Activated CD8-positive, alpha-beta memory T cell treated with anti-CD3 and anti-CD28 coated beads for 36 hours (primary cell): ENCODE measurements at places on chromosomes 4 and X. TPM values are rescaled to one million over a fixed set of nuclear protein-coding genes. Genes with fewer than 3 reads are reported as not detected.

AFP gene
- total RNA-seq: not detected

HSFX2 gene
- total RNA-seq: not detected

NAP1L3 gene
- 1.6 TPM for total RNA-seq

STATH gene
- total RNA-seq: not detected

XK gene
- 0.17 TPM for total RNA-seq

IGSF1 gene
- total RNA-seq: not detected

CORIN gene
- 0.10 TPM for total RNA-seq

TRIM2 gene
- total RNA-seq: 0.11 TPM

IGFBP7 gene
- not detected for total RNA-seq

NUDT10 gene
- total RNA-seq: 1.2 TPM

MAGEA2 gene
- not detected for total RNA-seq

HELT gene
- not detected for total RNA-seq

RASGEF1B gene
- total RNA-seq: 4.0 TPM

ASB5 gene
- not detected for total RNA-seq

BMP3 gene
- total RNA-seq: not detected

HMX1 gene
- total RNA-seq: not detected

MED28 gene
- total RNA-seq: 58.7 TPM

UGT2B10 gene
- not detected for total RNA-seq

PHOX2B gene
- total RNA-seq: not detected

GUCY1A1 gene
- total RNA-seq: 0.11 TPM

MGAT4D gene
- not detected for total RNA-seq

GPR173 gene
- 0.17 TPM for total RNA-seq

TCEANC gene
- 1.6 TPM for total RNA-seq

REELD1 gene
- 0.08 TPM for total RNA-seq

N4BP2 gene
- 21.5 TPM for total RNA-seq

TREX2 gene
- total RNA-seq: 1.7 TPM

ZFP42 gene
- total RNA-seq: not detected

KCTD8 gene
- total RNA-seq: not detected

ATRX gene
- total RNA-seq: 52.3 TPM

ASMT gene
- 3.3 TPM for total RNA-seq

BMPR1B gene
- not detected for total RNA-seq

CFAP47 gene
- total RNA-seq: not detected

SLC9A7 gene
- total RNA-seq: 22.6 TPM

AMTN gene
- total RNA-seq: not detected

TSPAN6 gene
- total RNA-seq: 0.36 TPM

SERTM2 gene
- total RNA-seq: not detected

RAB39B gene
- total RNA-seq: 12.3 TPM

SPANXA2 gene
- not detected for total RNA-seq

DGAT2L6 gene
- total RNA-seq: not detected

DDIT4L gene
- 0.06 TPM for total RNA-seq
